ENCODE measurements at places on chromosomes 1 and 21.

DNA sequence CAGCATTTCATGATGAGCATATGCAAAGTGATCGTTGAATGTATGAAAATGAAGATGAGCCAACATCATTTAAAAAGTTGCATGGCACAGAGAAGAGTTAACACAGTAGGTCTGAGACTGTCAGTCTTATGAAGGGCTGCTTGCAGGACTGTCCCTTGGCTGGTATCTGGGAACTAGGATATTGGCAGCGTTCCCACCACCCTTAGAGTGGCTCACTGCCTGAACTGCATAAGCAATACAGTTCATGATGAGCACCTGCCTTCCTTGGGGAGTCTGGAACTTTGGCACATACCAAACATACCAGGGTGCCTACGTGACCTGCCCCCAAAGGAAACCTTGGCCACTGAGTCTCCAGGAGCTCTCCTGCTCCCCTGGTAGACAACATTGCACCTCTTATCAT is 161.8 kb downstream of the DSCAM start:
- no peak for DNase-seq

DNA sequence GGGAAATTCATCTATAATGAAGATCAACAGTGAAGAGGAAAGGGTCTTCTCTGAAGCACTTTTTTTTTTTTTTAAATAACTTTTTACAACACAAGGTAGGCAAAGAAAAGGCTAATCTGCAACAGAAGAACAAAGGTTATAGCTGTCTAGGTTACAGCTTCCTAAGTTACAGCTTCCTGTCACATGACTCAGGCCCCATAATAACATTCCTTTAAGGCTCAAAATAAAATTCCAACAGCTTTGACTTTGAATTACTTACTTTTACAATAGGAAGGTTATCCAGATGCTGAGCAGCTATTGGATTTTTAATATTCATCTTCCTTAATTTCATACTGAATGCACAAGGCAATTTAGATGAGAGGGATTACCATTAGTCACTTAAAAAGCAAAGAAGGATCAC is 40.4 kb upstream of the TMEM61 start:
- no peak for DNase-seq

- no peak for DNase-seq
These were observed 171.7 kb downstream of the ATG4C start for GRCh38 chr1:62955666-62956065.

DNA sequence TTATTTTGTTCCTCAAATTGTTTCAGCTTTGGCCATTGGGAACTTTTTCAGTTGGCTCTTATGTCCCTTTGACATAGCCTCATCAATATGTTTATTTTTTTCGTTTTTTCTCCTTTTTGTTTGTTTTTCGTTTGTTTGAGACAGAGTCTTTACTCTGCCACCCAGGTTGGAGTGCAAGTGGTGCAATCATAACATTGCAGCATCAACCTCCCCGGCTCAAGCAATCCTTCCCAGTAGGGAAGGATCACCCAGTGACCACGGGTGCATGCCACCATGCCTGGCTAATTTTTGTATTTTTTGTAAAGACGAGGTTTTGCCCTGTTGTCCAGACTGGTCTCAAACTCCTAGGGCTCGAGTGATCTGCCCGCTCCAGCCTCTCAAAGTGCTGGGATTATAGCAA is 8.1 kb downstream of the POLR3GL start:
- DNase-seq, result no peak

DNA sequence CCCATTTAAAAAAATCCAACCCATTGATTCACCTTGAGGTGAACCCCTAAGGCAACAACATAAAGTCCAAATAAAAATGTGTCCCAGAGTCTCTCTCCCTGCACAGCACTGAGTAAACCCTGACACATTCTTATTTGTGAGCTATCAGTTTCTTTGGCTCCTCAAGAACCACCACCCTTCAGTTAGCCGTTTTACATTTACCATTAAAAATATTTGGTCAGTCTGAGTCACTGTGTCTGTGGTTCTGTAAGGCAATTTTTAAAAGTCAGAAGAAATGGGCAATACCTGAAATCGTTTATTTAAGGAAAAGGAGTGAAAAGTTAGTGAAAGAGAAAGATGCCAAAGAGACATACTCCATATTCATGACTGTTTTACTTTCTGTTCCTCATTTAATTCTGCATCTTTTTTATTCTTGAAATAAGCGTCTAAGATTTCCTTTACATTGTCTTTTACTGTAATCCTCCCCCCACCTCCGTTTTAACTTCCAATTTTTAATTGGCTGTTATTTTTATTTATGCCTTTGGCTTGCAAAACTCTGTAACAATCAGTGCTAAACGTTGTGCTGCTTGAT is 91.7 kb upstream of the IVNS1ABP start:
- no peak for DNase-seq

DNA sequence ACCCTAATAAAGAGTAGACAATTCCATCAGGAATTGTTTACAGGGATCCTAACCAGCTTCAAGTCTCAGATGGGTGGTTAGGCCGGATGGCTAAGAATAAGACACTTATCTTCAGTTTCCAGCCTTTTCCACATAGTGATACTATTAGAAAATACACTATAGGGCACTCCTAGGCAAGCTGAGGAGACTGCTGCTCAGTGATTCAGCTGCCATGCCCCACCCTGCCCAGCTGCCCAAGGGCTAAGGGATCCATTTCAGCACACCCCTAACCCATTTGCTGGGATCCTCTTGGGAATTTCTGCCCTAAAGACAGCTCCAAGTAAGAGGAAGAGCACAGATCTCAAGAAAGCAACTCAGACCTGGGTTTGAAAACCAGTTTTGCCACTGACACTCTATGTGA is 31.9 kb downstream of the PLPP3 start:
- DNase-seq, result no peak

- DNase-seq, result no peak
These were observed 8.8 kb upstream of the GFI1 start for GRCh38 chr1:92495392-92496063.

GRCh38 chr1:119467219-119467618 is 39.8 kb upstream of the HSD3B1 start:
- no peak for DNase-seq

GRCh38 chr1:114118351-114118990 is 35.2 kb downstream of the SYT6 start:
- DNase-seq, result no peak

DNA sequence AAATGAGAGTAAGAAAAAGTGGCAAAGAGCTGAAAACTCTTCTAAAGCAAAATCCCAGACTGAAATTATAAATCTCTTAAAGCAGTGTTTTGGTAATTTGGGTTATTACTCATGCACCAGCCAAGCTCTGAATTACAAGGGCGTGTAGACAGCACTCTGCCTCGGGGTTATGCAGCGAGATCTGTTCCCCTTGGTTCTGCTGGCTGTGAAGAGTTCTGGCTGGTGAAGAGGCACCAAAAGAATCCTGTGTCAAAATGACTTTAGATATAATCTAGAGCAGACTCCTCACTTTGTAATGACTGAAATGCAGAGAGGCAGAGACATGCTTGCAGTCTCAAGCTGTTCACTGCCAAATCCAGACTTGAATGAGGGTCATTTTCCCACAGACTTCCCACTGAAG is 461.8 kb upstream of the CXADR start:
- no peak for DNase-seq

GRCh38 chr1:93997756-93998155 is 88.5 kb upstream of the GCLM start:
- DNase-seq, result no peak
